ENCODE measurements at places on chromosomes 11 and 22.

- DNase-seq: no peak
Observed at GRCh38 chr11:70498171-70498571, 99.8 kb downstream of the CTTN start.

- DNase-seq: no peak
Observed at GRCh38 chr11:77879218-77879617, 58.3 kb downstream of the AAMDC start.

DNA sequence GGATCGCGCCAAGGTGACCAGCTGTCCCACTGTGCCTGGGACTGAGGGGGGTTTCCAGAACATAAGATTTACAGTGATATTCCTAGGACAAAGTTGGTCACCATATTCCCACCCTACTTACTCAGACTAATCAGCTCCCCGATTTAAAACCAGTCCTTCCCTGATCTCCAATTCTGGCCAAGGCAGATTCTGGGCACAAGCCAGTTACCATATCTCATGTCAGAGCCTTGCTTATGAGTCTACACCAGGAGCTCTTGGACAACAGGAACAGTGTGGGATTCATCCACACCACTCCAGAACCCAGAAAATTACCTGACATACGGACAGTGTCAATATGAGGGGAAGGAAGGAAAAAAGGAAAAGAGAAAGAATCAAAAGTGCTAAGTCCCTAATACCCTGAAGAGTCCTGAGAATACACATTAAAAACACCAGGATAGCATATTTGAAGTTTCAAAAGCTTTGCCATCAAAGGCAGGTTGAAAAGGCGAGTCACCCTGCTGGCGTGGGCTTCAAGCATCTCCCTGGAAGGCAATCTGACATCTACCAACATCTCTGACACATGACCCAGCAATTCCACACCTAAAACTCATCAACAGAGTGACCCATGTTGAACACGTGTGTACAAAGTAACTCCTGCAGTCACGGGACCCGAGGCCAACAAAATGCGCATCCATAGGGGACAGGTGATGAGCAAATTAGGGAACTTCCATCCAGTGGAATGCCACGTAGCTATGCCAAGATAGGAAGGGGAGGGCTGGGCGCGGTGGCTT is 8.0 kb upstream of the IL2RB start:
- peak; percentile 53 for DNase-seq

DNA sequence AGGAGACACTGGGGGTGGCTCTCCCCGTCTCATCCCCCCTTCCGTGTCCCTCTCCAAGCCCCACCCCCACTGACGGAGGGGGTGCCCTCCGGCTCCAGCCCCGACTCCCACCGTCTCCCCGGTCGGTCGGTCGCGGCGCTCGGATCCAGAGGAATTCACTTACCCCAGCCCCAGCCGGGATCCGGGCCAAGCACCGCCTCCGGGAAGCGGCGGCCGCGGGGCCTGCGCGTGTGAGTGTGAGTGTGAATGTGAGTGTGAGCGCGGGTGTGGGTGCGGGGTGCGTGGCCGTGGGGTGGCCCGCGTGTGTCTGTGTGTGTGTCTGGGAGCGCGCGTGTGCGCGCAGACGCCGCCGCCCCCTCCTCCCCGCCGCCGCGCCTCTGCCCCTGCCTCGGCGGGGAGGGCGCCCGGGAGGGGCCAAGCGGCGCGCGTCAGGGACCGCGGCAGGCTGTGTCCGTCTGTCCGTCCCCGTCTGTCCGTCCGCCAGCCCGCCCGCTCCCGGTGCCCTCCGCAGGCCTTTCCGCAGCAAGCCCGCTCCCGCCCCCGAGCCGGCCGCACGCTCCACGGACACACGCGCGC is at the start of gene ELFN2:
Gene ELFN2, minus strand, starts transcription at position 345 of the 576 bp plus-strand sequence. CDS start 51,945 bp downstream, outside the sequence.
- no peak for DNase-seq

DNA sequence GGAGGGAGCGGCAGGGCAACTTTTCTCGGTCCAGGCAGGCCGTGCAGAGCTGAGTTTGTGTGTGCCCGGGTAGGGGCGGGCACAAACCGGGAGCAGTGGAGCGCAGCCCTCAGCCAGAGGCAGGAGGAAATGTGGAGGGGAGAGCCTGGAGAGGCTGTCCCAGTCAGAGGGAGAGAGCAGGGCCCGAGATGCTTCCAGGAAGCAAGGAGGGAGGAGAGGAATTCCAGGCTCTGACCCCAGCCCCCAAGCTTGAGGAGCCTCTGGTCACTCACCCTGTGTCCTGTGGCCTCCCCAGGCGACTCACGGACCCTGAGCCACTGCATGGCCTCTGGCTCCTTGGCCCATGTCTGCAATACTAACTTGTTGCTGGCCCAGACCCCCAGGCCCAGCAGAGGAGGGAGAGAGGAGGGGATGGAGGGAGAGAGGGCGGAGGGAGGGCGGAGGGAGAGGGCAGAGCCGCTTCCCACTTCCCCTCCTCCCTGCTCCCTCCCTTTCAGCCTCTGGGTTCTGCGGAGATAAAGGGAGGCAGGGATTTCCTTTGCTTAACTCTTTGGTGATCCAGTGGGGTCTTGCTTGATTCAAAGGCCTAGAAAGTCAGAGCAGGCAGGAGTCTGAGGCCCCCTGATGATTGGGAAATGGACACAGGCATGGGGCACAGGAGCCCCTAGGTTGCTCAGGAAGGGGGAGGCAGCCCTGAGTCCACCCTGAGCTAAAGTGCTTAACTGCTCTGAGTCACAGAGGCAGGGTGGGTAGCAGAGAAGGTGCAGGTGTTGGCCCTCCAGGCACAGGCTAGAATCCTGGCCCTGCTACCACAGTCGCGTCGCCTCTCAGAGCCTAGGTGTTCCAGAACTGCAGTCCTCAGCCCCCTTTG is at the start of gene C1QTNF6:
Gene C1QTNF6, minus strand, starts transcription at position 357 of the 871 bp plus-strand sequence. Its CDS starts 34 bp downstream, at position 323.
- DNase-seq: no peak

DNA sequence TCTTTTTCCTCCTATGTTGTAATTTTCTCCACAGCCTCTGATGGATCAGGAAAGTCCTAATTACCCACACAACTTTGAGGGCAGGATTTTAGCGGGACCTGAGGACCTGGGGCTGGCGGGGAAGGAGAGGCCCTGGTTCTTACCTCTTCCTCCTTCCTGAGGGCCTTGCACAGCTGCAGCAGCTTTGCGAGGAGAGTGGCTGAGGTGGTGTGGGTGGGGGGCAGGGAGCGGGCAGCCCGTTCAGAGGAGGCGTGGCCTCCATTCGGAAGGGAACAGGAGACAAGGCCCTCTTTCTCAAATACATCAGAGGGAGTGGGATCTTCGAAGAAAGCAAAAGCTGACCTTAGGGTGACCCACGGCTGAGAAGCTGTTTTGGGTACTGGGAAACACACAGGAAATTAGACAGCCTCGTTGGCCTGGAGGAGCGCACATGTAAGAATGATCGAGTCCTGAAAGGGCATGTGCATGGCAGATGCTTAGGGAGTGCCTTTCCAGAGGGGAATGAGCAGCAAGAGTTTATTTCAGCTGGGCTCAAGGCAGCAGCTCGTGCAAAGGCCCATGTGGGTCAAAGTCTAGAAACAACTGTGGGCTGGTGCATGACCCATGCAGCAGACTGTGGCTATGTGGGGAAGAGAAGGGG is 76.6 kb upstream of the NARS2 start:
- no peak for DNase-seq

DNA sequence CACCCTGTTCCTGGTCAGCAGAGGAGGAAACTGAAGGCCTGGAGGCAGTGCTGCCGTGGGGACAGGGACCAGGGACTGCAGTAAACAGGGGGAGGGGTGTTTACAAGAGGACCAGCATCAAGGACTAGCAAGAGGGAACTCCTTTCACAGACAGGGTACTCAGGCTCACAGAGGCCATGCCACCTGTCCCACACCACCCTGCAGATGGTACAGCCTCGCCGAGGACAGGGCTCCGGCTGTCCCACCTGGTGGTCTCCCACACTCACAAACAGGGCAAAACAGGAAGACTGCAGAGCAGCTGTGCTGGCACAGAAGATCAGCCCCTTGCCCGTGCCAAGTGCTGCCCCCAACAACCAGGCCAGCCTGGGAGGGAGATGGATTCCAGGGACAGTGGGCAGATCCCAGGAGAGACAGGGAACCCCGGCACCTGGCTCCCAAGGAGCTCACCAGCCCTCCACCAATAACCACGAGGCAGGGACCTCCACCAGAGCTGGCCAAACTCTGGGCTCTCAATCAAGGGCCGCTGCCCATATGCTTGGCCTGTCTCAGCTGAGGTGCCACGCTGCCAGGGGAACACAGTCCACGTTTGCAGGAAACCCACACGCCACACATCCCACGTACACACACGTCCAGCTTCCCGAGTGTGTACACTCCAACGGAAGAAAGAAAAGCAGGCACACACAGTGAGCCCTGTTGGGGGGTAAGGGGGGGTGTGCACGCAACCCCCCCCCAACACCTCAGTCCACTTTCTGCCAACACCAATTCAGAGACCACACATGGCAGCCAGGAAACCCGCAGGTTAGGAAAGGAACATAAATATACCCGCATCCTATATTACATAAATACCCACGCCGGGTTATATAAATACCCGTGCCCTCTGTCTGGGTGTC is 2.1 kb downstream of the CSNK1E start:
- DNase-seq: no peak

GRCh38 chr11:14577835-14578529 is 57.8 kb upstream of the PSMA1 start:
- DNase-seq: no peak

DNA sequence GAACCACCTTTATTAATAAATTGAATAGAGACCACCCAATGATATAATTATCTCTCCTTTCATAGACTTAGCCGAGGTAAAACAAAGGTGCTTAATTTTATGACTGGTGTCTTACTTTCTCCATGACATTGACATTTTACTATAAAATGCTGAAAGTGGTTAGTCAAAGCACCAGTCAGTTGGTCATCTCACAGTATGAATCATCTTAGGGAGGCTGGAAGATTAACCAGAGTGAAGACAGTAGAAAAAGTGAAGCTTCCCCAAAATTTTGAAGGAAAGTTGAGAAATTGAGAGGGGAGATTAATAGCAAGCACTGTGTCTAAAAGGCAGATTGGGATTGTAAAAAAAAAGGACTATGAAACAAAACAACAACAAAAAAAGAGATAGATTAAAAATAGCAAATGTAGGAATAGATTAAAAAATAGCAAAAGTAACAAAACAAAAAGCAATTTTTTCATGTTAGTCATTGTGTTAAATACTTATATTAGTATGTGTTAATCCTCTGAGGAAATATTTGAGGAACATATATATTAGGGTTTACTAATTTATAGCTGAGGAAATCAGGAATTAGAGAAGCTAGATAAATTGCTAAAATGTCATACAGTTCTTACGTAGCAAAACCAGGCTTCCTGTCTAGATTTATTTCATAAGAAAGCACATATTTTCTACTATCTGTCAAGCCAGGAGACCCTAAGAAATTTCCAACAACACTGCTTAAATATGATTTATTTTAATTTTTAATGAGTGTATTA is 557.3 kb upstream of the ANO5 start:
- DNase-seq: no peak

GRCh38 chr11:72773696-72774095 is 20.2 kb downstream of the STARD10 start:
- no peak for DNase-seq

GRCh38 chr11:102323542-102324251 is 6.4 kb downstream of the BIRC3 start:
- no peak for DNase-seq

DNA sequence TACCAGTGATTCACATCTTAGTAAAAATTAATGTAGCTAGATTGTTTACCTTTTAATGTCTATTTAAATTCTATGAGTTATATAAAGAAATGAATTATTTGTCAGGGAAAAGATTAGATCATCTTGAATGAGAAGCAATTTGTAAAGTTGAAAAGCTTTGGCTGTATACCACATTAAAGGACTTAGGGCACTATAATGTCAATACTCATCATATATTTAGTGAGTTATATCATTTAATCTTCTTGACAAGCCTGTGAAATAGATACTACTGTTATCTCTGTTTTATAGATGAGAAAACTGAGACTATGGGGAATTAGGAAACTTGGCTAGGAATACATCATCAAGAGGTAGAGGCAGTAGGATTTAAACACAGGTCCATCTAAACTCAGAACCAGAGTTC is 160.1 kb downstream of the GUCY1A2 start:
- DNase-seq: no peak

- no peak for DNase-seq
Observed at GRCh38 chr22:38137876-38138687, 27.6 kb upstream of the BAIAP2L2 start.

- DNase-seq: no peak
Observed at GRCh38 chr11:37264783-37265182, 666.7 kb upstream of the RAG2 start.

DNA sequence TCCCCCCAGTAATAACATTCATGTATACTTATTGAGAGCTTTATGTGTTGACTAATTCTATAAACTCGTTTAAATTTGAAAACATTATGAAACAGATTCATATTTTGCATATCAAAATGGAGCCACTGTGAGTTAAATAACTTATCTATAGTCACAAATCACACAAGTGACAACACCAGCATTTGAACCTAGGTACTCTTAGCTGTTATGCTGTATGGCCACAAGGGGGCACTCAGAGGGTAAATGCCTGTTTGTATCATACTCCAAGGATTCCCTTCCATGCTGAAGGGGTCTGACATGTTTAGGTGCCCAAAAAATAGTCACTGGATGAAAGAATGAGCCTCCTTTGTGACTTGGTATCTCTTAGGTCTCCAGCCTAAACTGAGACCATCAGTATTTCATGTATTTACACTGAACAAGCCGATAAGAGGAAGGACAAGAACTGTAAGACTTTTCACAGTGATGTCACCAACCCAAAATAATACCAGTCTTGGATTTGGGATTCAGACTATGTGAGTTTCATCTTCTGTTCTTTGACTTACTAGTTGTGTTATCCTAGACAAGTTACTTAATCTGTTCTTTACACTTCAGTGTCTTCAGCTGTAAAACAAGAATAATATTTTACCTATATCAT is 12.2 kb upstream of the OR52D1 start:
- DNase-seq: peak; percentile 46

DNA sequence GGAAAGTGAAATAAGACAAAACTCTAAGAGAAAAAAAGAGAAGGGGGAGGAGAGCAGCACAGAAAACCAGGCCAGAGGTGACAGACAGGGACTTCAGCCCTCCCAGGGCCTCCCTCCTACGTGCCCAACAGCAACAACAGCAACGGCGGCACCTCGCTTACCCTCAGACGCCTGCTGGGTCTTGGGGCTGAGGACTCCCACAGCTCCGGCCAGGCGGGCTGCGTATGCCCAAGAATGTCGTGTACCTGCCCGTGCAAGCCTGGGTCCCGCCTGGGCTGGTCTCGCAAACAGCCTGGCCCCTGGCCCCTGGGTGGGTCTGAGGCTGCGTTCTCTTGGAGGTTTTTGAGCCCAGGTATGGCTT is 30.5 kb downstream of the ARAP1 start:
- DNase-seq: no peak

- no peak for DNase-seq
Observed at GRCh38 chr11:57905439-57905838, 118.2 kb upstream of the OR9Q1 start.

- peak; percentile 82 for DNase-seq
Observed at GRCh38 chr11:120710354-120711131, 199.0 kb downstream of the GRIK4 start.

GRCh38 chr11:127103586-127104388 is 103.2 kb upstream of the KIRREL3 start:
- no peak for DNase-seq
